ENCODE measurements at places on chromosomes 2 and 18. TPM values are rescaled to one million over a fixed set of nuclear protein-coding genes. Genes with fewer than 3 reads are reported as not detected.

GRCh38 chr2:84495539-84496146 is 20.7 kb upstream of the DNAH6 start:
- no peak overlapping the region for H3K4me3 ChIP-seq
- no peaks in the 10 kb centered on the region for H3K4me1 ChIP-seq
- peaks cover 3% of the 10 kb centered on the region for H3K27me3 ChIP-seq

The CDH2 gene
- 234 TPM for total RNA-seq

The GRHL1 gene
- total RNA-seq, result 2.0 TPM

DNA sequence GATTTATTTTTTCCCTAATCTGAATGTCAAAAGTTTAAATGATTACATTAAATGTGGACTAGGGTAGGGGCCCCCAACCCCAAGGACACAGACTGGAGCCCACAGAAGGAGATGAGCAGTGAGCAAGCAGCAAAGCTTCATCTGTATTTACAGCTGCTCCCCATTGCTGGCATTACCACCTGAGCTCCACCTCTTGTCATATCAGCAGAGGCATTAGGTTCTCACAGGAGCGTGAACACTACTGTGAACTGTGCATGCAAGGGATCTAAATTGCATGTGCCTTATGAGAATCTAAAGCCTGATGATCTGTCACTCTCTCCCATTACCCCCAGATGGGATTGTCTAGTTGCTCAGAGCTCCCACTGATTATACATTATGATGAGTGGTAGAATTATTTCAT is 3.8 kb downstream of the MOB1A start:
- H3K36me3 ChIP-seq, result peaks cover 21% of the 10 kb centered on the region
- no peak for DNase-seq
- no peaks in the 10 kb centered on the region for H3K27me3 ChIP-seq
- no peak overlapping the region for H3K27ac ChIP-seq

The MGAT4A gene
- 12.2 TPM for total RNA-seq

GRCh38 chr2:104854498-104855220 is 744 bp downstream of the POU3F3 start:
- peaks cover 65% of the 10 kb centered on the region for H3K4me1 ChIP-seq
- H3K27me3 ChIP-seq, result peaks cover 83% of the 10 kb centered on the region
- peak overlapping the region; percentile 54 for H3K27ac ChIP-seq
- H3K36me3 ChIP-seq, result peaks cover 20% of the 10 kb centered on the region

- H3K36me3 ChIP-seq, result no peaks in the 10 kb centered on the region
- H3K4me1 ChIP-seq, result peaks cover 27% of the 10 kb centered on the region
- H3K27me3 ChIP-seq, result no peaks in the 10 kb centered on the region
- no peak overlapping the region for H3K4me3 ChIP-seq
- no peak overlapping the region for H3K27ac ChIP-seq
- no peak for DNase-seq
Observed at GRCh38 chr2:2901384-2902345, 476.0 kb downstream of the EIPR1 start.

DNA sequence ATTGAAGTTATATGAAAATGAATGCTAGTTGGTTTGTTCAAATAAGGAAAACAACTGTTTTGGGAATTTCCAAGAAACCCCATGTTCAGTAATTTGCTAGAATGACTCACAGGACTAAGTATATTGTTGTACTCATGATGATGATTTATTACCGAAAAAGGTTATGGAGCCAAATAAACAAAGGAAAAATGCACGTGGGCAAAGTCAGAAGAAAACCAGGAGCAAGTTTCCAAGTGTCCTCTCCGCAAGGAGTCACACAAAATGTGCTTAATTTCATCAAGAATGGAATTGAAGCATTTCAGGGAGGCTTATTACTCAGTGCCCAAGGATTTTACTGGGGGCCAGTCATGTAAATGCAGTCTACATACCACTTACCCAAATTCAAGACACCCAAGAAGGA is 1652.4 kb upstream of the TMEFF2 start:
- H3K27ac ChIP-seq, result no peak overlapping the region
- no peaks in the 10 kb centered on the region for H3K27me3 ChIP-seq
- no peaks in the 10 kb centered on the region for H3K36me3 ChIP-seq
- H3K4me3 ChIP-seq, result no peak overlapping the region

- H3K36me3 ChIP-seq, result no peaks in the 10 kb centered on the region
- H3K4me3 ChIP-seq, result no peak overlapping the region
- no peaks in the 10 kb centered on the region for H3K27me3 ChIP-seq
- H3K27ac ChIP-seq, result no peak overlapping the region
Observed at GRCh38 chr2:145623136-145623535, 1103.2 kb upstream of the ZEB2 start.

- DNase-seq, result no peak
- no peaks in the 10 kb centered on the region for H3K36me3 ChIP-seq
- H3K27me3 ChIP-seq, result no peaks in the 10 kb centered on the region
- H3K4me1 ChIP-seq, result peaks cover 7% of the 10 kb centered on the region
- H3K27ac ChIP-seq, result no peak overlapping the region
Observed at GRCh38 chr2:203599509-203599908, 64.4 kb upstream of the RAPH1 start.

- H3K27me3 ChIP-seq, result peaks cover 2% of the 10 kb centered on the region
- no peaks in the 10 kb centered on the region for H3K4me1 ChIP-seq
- DNase-seq, result no peak
- H3K36me3 ChIP-seq, result peaks cover 2% of the 10 kb centered on the region
- H3K27ac ChIP-seq, result no peak overlapping the region
Observed at GRCh38 chr2:200288670-200289429, 17.6 kb upstream of the SPATS2L start.

- no peak overlapping the region for H3K4me3 ChIP-seq
- no peak for DNase-seq
- no peaks in the 10 kb centered on the region for H3K36me3 ChIP-seq
Observed at GRCh38 chr2:199862788-199863187, 11.8 kb upstream of the FTCDNL1 start.

- H3K27ac ChIP-seq, result no peak overlapping the region
- H3K4me1 ChIP-seq, result peaks cover 9% of the 10 kb centered on the region
- no peaks in the 10 kb centered on the region for H3K36me3 ChIP-seq
- no peaks in the 10 kb centered on the region for H3K27me3 ChIP-seq
- H3K4me3 ChIP-seq, result no peak overlapping the region
- no peak for DNase-seq
Observed at GRCh38 chr18:22034276-22034675, 135.1 kb upstream of the GATA6 start.

The IL1B gene
- total RNA-seq, result not detected

The GPAT2 gene
- total RNA-seq, result not detected

DNA sequence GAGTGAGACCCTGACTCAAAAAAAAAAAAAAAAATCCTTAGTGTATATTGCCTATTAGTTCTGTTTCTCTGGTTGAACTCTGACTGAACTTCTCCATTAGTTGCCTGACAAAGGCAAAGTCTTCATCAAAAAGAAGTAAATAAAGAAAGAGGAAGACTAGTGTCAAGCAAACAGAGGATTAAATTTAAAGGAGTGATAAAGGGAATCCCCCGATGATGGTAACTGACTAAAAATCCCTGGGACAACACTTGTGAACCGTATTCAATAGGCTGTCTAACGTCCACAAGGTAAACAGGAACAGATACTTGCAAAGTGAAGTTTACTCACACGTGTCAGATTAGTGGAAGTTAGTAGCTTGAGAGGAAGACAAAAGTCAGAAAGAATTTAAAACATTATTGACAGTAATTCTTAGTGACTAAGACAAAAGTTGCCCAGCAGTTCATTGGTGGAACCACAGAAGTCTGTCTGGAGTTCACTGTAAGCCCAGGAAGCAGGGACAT is 26.2 kb upstream of the SPOPL start:
- H3K4me3 ChIP-seq, result no peak overlapping the region
- DNase-seq, result no peak
- H3K4me1 ChIP-seq, result no peaks in the 10 kb centered on the region
- H3K27me3 ChIP-seq, result no peaks in the 10 kb centered on the region

DNA sequence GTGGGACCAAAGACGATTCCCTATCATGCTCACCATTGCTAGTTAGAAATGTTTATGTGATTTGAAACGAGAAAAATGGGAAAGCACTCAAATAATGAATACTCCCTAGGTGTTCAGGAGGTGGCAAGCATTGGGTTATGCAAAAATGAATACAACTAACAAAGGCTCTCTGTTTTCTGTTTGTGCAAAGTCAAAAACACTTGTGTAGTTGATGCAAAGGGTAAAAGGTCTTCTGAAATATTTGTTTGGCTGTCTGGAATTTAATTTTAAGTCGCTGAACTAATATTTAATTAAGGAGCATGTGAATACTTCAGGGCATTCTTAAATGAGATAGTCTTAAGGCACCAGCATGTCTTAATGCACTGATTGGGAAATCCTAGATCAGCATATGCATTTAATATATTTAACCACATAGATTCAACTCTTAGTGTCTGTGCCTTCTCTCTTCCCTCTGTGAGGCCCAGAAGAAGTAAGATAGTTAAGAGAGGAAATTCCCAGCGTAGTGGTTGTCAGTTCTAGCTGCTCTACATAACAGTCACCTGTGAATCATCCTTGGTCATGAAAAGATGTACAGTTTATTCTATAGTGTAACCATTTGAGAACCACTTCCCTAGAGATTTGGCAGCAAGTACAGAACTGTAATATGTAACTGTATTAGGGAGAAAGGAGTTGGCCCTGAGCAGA is 111.9 kb downstream of the EPC2 start:
- H3K4me3 ChIP-seq, result no peak overlapping the region
- DNase-seq, result no peak
- no peak overlapping the region for H3K27ac ChIP-seq
- no peaks in the 10 kb centered on the region for H3K4me1 ChIP-seq

The AGPS gene
- total RNA-seq, result 51.5 TPM

All from neural crest cell (in vitro differentiated cells).